ENCODE measurements at places on chromosomes 16 and 17.
A peak's percentile ranks its signal among the peaks of the same experiment; 100 is the strongest.

GRCh38 chr17:75848523-75849278 is 4.5 kb upstream of the UNC13D start:
- DNase-seq: peak; percentile 80

- DNase-seq: no peak
These were observed 22.6 kb upstream of the ARHGAP23 start for GRCh38 chr17:38405654-38406053.

DNA sequence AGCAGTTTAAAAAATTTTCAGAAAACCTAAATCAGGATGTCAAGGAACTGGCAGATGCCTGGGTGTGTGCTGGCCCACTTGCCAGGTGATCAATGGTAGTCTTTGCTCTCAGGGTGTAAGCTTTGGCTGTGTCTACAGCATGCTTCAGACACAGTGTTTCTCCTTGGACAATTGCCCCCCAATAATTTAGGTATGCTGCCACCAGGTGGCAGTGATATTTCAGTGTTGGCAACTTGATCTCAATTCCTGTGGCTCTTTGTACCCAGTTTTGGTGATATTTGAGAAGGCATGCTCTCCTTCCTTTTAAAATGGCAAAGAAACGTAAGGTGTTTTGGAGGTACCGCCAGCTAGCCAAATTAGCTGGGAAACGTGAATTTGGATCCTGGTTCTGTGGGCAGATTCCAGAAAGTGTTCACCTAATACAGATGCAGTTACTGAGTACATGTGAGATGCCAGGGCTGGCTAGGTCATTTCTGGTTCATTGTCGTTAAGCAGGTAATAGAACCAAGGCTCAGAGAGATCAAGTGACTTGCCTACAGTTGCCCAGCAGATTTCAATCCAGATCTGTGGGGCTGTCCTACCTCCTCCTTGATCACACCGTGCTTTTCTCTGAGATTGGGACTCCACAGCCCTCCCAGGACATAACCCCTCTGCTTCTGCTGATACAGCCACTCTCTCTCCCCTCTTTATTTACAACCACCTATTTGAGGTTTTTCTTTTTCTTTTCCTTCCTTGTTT is 155.6 kb upstream of the PLCG2 start:
- DNase-seq: peak; percentile 6

GRCh38 chr16:14155572-14156190 is 84.6 kb downstream of the MRTFB start:
- no peak for DNase-seq

DNA sequence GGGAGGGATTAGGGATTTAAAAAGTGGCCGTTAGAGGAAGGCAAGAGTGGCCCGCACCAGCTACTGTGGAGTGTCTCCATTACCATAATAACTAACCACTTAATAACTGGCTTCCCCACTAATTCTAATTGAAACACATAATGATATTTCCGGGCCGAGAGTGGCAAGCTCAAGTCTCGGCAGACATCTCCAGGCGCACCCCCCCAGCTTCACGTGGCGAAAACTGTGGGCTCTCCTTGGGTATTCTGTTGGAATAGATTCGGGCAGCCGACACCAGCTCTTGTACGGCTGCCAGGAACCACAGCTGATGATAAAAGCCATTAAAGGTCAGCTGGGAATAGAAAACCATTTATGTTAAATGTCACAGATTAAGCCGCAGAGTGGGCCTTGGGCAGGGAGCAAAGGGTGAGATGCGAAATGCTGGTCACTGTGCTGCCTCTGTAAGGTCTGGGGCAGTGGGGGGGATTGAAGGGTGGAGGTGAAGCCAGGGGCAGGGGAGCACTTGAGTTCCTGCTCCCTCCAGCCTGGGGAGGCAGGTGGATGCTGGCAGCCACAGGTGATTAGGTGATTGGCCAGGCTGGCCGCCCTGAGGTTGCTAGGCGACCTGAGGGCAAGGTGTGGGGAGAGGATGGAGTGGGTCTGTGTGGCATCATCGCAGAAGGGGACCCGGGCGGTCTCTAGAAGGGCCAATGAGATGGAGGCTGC is 115.6 kb upstream of the SDK2 start:
- DNase-seq: no peak

GRCh38 chr16:84308120-84308519 is 13.4 kb downstream of the WFDC1 start:
- DNase-seq: no peak

DNA sequence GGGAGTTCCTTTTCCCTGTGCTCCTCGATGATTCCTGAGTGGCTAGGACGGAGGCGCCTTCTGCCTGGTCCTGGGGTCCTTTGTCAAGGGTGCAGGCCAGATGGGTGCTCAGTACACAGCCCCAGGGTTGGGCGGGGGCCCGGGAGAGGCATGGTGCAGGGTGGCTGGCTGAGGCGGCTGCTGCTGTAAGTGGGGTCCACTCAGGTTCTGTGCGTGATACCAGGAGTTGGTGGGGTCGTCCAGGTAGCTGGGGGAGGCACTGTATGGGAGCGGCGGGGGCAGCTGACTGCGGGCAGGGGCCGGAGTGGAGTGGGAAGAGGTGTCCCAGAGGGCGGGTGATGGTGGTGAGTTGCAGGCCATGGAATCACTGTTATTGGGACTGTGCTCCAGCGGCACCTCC is 3.6 kb downstream of the DLX3 start:
- no peak for DNase-seq

- no peak for DNase-seq
These were observed 137.1 kb downstream of the GAS7 start for GRCh38 chr17:10061111-10061845.

DNA sequence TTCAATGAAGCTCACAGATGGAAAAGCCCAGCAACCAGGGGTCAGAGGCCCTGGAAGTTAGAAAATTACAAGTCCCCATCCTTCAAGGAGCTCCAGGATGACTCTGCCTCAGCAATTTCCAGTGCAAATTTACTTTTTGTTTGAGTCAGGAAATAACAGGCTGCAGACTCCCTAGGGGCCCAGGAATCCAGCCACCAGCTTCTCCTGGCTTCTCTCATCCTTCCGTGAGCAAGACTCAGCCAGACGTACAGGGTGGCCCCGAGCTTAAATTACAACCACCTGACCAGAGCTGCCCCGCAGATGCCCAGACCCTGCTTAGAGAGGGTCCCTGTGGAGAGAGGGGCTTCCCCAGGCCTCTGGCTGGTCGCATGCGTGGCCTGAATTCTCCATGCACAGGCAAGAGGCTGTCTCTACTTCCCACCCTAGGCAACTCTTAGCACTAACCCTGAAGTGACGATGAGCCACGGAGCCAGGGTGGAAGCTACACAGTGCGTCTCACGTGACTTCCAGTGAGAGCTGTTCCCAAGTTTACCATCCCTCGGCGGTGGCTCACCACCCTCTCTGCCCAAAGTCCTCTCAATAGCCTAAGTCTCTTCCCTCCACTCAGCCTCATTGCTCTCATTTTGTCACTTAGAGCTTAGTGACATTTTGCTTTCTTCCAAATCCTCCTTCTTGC is 27.1 kb downstream of the GPR142 start:
- no peak for DNase-seq

DNA sequence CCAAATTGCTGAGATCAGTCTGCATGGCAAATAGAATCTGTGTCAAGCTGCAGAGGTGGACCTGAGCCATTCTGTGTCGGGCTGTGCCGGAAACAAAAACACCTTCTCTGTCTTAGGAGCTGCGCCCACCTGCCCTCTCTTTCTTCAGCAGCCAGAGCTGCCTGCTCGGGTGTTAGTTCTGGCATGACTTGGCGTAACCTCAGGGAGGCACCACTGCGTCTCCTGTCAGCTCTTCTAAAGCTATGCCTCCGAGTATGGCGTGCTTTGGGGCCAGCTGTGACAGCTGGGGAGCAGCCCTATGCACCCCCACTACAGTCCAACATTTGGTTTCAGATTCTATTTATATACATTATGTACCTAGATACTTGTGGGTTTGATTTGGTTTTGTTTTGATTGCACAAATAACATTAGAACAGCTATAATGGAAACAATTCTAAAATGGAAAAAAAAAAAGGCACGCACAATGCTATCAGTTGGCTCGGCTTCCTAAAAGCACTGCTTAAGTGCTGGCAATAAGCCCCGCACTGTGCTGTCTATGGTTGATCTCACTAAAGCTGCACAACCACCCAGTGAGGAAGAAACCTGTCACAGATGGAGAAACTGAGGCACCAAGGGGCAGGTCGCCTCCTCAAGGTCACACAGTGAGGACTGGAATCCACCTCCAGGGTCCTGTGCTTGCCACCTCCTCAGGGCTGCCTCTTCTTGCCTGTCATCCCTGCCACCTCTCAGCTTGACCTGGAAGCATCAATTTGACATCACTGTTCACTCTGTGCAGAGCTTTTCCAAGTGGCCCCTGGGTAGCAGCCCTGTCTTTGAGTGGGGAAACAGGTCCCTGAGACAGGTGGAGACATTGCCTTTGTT is 18.7 kb upstream of the ADGRG1 start:
- DNase-seq: peak; percentile 91

DNA sequence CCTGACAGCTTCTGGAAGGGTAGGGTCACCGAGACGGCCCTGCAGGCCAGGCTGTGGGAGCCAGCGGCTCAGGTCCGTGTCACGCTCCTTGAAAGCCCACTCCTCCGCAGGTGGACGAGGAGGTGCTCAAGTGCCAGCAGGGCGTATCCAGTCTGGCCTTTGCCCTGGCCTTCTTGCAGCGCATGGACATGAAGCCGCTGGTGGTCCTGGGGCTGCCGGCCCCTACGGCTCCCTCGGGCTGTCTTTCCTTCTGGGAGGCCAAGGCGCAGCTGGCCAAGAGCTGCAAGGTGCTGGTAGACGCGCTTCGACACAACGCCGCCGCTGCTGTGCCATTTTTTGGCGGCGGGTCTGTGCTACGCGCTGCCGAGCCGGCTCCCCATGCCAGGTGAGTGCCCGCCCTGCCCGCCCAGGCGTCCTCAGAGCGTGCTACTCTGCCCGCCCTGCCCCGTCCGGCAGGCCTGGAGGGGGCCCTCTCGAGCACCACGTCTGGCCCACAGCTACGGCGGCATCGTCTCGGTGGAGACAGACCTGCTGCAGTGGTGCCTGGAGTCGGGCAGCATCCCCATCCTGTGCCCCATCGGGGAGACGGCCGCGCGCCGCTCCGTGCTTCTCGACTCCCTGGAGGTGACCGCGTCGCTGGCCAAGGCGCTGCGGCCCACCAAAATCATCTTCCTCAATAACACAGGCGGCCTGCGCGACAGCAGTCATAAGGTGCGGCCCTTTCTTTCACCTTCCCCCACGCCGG is 1.3 kb downstream of the NAGS start:
- peak; percentile 23 for DNase-seq

GRCh38 chr16:49776085-49776595 is 79.8 kb downstream of the ZNF423 start:
- no peak for DNase-seq

- DNase-seq: no peak
These were observed 365.4 kb downstream of the CDH13 start for GRCh38 chr16:82991966-82992675.

- DNase-seq: no peak
These were observed 162.0 kb downstream of the NTN1 start for GRCh38 chr17:9183306-9183705.

- no peak for DNase-seq
These were observed 32.4 kb downstream of the ADGRG5 start for GRCh38 chr16:57574646-57575467.

GRCh38 chr17:43418441-43419374 is 19.9 kb downstream of the ARL4D start:
- DNase-seq: no peak

GRCh38 chr17:75908201-75908600 is 3.5 kb upstream of the MRPL38 start:
- no peak for DNase-seq

DNA sequence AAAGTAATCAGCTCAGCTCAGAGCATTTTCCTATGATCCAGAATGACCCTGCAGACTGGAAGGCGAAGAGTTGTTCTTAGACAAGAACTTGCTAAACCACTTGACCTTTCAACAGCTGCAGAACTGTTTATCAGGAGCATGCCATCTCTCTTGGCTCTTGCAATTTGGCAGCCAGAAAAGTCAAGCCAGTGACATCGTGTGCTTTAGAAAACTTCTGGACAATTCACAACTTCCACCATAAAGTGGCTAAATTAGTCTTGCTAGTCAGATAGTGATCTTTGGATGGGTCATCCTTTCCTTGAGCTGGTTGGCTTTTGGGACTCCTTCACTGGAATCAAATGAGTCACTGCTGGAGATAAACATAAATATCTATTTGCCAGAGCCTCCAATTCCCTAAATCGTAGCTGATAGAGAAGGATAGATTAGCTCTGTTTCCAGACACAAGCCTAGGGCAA is 146.5 kb downstream of the MAP2K6 start:
- no peak for DNase-seq

- peak; percentile 65 for DNase-seq
These were observed 1.5 kb downstream of the COL1A1 start for GRCh38 chr17:50199803-50200456.

DNA sequence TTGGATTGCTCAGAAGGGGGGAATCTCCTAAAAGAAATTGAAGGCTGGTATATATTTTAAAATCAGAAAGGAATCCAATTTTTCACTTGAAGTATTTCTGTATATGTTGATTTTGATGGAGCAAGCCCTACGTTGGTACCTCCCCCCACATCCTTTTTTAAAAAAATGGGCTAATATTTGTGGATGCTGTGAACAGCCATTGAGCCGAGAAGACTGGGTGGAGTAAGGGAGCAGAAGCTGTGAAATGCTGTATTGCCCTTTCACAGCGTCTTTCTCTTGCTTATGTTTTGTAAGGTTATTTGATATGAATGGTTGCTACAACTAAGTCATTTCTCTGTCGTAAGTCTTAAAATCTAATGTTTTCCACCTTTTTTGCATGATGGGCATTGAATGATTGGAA is 2.3 kb downstream of the PAFAH1B1 start:
- no peak for DNase-seq

- no peak for DNase-seq
These were observed 2.8 kb downstream of the XYLT2 start for GRCh38 chr17:50348522-50349242.

- no peak for DNase-seq
These were observed 13.9 kb downstream of the SNN start for GRCh38 chr16:11681976-11682654.

DNA sequence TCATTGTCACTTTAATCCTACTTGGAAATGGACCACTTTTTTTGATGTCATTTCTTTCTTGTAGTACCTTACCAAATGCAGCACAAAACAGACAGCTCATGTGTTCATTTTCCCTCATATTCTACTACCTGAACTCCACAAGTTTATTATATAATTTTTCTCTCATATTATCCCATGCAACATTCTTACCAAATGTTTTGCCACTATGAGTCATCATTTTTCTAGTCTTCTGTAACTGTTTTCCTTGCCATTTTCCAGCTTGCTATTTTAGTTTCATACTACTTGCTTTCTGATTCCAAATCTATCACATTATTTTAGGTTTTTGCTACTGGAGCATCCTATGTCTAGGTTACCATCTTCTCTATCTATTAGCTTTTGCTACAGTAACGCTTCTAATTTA is 332.7 kb downstream of the ZFHX3 start:
- DNase-seq: no peak

- DNase-seq: no peak
These were observed 8.9 kb downstream of the CCNF start for GRCh38 chr16:2438121-2438520.

DNA sequence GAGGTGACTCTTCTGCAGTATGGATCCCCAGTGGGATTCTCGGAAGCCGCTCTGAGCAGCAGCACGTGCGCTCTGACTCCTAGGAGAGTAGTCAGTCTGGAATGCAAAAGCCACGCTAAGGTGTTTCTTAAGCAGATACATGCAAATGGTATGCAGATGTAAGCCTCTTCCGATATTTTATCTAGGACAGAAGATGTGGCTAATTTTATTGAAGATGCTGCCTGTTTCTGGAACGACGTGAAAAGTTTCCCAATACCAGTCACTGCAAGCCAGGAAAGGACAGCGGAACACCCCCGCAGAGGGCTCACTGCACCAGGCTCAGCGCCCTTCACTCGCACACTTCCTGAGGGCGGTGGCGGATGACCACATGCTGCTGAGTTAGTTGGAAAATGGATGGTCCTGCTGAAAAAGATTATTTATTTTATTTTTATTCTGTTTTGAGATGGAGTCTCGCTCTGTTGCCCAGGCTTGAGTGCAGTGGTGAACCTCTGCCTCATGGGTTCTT is 10.1 kb downstream of the FADS6 start:
- DNase-seq: no peak

Data from stimulated activated naive CD4-positive, alpha-beta T cell treated with Interleukin-2 at 50 U/mL for 16 hours (primary cell).